ENCODE measurements at places on chromosomes 13 and 19.

- DNase-seq = no peak
These were observed 1651.9 kb upstream of the MIR17HG start for GRCh38 chr13:89695343-89696257.

DNA sequence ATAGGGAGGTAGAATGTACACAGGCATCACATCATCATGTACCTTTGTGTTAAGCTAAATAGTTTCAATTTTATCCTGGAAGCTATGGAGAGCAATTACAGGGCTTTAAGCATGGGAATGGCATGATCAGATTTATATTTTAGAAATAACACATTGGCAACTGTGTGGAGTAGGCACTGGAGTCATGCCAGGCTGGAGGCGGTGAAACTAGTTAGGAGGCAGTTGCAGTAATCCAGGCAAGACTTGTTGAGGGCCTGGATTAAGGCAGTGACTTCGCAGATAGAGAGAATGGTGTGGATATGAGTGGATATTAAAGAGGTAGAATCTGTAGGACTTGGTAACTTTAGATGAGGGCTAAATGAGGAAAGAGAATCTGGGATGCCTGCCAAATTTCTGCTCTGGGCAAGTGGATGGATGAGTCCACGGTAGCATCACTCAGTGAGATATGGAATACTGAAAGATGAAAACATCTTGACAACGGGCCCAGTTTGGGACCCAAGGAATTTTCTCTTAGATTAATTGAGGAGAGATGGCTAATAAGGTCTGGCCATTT, 506.2 kb downstream of the FGF9 start:
- no peak for DNase-seq

DNA sequence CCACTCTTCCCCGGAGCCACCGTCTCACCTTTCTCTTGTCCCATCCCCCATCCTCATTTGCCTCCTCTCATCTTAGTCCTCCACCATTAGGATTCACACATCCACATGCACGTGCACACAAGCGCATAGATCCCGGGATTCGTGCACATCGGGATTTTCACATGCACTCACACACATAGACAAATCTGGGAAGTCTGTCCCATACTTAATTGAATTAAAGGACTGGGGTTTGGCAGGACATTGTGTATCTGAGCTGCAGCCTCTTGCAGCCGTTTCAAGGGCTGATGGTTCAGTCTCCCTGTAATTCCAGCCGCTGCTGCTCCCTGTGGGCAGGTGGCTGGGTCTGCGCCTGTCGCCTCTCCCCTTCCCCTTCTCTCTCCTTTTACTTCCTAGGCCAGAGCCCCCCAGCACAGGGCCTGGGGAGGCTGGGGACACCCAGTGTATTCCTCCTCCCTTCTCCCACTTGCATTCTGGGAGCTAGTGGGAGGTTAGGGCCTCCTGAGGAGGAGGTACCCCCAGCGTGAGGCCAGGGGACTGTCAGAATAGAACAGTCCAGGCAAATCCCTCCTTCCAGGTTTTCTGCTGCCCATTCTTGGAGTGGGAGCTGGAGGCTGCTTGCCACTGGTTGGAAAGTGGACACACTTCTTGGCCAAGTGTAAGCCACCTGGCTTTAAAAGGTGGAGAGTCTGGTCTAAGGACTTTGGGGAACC, 43.6 kb downstream of the LYL1 start:
- no peak for DNase-seq

DNA sequence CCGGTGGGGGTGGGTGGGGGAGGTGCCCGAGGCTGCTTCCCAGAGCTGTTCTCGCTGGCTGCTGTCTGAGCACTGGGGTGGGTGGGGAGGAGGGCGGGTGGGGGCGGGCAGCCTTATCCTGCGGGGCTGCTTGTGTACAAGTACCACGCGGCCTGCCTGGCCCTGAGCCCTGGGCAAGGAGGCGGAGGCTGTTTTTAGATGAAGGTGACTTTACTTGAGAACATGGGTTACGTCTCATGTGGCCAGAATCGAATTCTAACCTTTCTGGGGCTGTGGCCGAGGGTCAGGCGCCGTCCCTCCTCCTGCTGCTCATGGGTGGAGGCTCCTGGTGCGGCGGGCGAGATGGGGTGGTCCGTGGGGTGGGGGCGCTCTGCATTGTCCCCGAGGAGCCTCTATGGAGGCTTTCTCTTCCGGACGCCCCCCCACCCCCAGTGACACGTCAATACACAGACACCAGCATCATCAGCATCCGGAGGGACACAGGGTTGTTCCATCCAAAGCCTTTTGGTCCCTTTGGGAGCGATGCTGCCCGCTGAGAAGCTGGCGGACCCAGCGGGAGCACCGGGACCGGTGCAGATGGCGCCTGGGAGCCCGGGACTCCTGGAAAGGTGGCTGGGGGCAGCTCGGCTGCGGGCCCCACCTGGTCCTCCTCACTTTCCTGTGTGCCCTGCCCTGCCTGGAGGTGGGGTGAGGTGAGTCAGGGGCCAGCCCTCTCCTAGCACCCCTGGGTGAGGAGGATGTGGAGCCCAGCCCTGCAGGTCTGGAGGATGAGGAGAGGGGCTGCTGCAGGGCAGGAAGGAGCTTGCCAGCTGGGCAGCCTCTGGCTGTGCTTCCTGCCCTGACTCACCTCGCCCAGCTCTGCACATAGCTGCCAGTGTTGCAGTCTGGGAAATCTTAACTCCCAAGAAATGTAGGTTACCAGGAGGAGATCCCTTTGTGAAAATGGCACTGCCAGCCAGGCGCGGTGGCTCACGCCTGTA, 3.4 kb downstream of the BSG start:
- DNase-seq = no peak

DNA sequence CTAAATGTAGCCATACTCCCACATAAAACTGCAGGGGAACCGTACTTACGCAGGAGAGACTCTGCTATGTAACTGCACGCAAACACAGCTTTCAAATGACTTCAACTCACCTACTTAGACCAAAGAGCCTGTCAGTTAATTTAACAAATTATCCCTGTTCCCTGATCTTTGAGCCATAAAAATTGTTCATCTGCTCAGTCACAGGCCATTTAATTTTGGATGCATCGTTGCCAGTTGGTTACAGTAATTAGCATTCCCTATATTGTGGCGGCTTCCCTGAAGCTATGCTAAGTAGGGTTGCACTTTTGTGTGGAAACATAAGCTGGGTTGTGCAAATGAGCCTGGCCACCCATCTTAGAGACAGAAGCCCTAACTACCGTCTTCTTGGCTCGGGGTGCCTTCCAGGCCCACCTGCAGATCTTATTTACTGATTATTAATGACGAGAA, 21.2 kb upstream of the OBI1 start:
- DNase-seq = no peak

- no peak for DNase-seq
These were observed 1229.0 kb downstream of the PCDH9 start for GRCh38 chr13:66001140-66001539.

GRCh38 chr13:110921209-110921608, 6.3 kb upstream of the ANKRD10 start:
- DNase-seq = no peak

GRCh38 chr13:94343243-94343585, 136.3 kb downstream of the DCT start:
- DNase-seq = no peak

- DNase-seq = peak; percentile 19
These were observed 1.2 kb downstream of the SEMA6B start for GRCh38 chr19:4557971-4558941.

GRCh38 chr13:49343255-49343654, 95.5 kb downstream of the CDADC1 start:
- DNase-seq = no peak

DNA sequence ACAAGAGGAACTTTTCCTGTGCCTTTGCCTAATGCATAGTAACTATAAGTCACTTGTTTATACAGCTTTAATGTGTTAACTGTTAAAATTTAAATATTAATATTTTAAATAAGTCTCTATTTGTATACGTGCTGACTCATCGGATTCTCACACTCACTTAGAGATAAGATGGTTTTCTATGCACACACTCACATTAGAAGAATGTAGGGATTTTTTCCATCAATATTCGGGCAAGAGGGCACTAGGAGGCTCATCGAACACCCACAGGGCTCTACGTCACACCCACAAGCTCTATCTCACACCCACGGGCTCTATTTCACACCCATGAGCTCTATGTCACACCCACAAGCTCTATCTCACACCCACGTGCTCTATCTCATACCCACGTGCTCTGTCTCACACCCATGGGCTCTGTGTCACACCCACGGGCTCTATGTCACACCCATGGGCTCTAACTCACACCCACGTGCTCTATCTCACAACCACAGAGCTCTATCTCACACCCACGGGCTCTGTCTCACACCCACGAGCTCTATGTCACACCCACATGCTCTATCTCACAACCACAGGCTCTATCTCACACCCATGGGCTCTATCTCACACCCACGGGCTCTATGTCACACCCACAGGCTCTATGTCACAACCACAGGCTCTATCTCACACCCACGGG, 73.4 kb downstream of the COL4A2 start:
- no peak for DNase-seq

DNA sequence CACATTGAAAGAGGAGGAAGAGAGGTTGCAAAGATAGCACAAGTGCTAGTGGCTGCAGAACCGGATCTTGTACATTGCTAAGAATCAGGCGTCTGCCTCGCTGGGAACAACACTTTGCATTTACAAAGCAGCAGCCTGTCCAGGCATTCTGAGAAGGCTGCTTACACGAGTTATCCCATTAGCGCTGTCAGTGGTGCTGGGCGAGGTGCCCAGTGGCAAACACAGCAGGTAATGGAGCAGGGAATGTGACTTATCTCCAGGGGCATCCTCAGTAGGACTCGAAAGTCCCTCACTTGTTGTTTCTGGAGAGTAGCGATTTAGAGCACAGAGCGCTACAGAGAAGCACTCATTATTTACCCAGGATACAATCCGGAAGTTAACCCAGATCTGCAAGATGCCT, 209.6 kb downstream of the OLFM4 start:
- DNase-seq = no peak

DNA sequence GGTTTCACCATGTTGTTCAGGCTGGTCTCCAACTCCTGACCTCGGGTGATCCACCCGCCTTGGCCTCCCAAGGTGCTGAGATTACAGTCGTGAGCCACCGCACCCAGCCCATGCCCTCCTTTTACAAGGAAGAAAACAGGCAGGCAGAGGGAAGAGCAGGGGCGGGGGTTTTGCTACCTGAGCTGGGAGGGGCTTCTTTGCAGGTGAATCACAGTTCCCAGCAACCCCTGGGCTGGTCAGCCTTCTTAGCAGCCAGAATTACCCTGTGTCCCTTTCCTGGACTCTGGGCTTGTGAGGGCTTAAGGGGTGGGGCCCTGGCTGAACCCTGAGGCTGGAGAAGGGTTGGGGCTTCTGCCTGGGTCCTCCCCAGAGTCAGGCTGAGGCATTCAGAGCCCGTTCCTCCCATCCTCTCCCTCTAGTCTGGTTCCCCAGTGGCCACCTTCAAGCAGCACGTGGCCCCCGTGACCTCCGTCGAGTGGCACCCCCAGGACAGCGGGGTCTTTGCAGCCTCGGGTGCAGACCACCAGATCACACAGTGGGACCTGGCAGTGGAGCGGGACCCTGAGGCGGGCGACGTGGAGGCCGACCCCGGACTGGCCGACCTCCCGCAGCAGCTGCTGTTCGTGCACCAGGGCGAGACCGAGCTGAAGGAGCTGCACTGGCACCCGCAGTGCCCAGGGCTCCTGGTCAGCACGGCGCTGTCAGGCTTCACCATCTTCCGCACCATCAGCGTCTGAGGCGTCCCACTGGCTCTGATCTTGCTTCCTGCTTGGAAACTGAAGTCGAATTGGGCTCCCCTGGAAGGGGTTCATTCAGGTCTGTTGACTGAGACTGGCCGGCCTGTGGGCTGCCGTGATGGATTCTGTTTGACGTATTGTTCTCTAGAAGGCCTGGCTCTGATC, 2.8 kb upstream of the KCNJ14 start:
- no peak for DNase-seq

GRCh38 chr19:4910594-4911281, 1.4 kb downstream of the UHRF1 start:
- no peak for DNase-seq

DNA sequence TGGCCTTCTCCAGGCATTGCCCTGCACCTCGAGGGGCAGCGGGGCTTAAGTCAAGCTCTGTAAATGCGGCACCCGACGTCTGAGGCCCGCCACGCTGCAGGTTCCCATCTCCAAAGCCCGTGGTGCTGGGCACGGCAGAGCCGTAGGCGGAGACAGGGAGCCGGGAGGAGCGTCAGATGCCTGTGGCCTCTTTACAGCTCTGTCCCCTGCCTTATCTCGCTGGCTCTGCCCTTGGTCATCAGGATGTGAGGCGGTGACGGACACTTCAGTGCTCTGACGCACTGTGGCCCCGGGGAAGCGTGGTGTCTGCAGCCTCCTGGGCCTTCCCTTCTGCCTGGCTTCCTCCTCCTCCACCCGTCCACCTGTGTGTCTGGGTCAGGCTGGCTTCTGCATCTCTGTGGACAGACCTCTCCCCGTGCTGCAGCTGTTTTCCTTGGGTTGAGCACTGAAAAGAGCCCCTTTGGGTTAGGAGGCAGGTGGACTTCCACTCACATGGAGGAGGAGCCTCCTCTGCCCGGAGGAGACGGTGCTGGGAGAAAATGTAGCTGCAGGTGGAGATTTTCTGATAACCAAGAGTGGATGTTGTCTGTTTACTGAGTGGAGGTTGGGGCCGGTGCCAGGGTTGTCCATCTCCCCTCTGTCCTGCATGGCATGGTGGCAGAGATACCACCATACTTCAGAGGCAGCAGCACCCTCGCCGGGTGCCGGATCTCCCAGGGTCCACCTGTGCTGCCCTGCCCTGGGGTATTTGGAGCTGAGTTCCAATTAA, 14.6 kb downstream of the MCF2L start:
- DNase-seq = no peak

DNA sequence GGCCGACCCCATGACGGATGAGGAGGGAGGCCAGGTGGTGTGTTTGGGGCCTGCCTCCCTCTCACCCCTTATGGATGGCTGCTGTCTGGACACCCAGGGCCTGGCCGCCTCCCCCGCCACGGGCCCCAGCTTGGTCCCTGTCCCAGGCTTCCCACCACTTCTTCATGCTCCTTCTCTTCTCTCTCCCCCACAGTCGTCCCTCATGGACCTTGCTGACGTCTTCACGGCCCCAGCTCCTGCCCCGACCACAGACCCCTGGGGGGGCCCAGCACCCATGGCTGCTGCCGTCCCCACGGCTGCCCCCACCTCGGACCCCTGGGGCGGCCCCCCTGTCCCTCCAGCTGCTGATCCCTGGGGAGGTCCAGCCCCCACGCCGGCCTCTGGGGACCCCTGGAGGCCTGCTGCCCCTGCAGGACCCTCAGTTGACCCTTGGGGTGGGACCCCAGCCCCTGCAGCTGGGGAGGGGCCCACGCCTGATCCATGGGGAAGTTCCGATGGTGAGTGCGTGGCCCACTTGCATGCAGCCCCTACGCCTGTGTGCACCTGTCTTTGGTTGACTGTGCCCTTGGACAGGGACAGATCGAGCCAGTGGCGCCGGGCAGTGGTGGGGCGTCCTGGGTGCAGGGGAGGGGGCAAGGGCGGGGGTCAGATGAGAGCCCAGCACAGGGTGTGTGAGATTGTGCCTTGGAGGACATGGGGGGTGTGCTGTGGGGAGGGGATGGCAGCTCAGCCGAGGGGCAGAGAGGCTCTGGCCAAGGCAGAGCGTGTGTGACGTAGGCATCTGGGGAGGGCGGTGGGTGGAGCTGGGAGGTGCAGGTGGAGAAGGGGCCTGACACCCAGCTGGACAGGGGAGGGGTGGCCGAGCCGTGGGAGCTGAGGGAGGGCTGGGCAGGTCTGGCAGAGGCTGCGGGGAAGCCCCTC, 16.8 kb downstream of the EPN1 start:
- DNase-seq = no peak

Measured in stimulated activated CD4-positive, alpha-beta T cell treated with anti-CD3 and anti-CD28 coated beads, Interleukin-1b, Interleukin-23, amount 100 ng/mL, for 1 hour (primary cell).